Left colon (tissue), 2 donors: ENCODE measurements at places on chromosomes 12 and 14.
A peak's percentile ranks its signal among the peaks of the same experiment; 100 is the strongest.

- DNase-seq, result no peak
These were observed 22.2 kb downstream of the RTRAF start for GRCh38 chr14:52011523-52011922.

- DNase-seq, result no peak
These were observed 37.7 kb downstream of the DIP2B start for GRCh38 chr12:50542448-50542847.

GRCh38 chr12:55742719-55743405, at the start of gene GDF11:
Gene GDF11, plus strand, starts transcription at chr12:55743122. Its CDS starts 195 bp downstream, at chr12:55743317.
- DNase-seq, result peak; percentile 74

DNA sequence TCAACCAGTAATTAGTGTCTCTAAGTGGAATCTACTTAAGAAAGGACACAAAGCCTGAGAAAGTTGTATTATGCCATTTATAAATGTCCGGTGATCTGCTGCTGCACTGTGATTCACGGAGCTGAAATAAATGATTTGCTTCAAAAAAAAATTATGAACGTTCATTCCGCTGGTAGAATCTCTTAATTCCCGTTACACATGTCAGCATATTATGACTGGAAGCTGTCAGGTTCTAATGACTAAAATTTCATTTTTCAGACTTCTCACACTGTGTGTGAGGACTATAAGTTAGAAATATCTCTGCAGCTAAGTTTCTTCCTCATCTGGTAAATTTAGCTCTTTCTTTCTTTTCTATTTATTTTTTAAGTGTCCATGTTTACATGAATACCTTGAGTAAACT, 647.1 kb downstream of the VRK1 start:
- DNase-seq, result no peak

GRCh38 chr12:113469224-113469948, 2.3 kb downstream of the LHX5 start:
- no peak for DNase-seq

- DNase-seq, result no peak
These were observed 1.6 kb downstream of the PTGDR start for GRCh38 chr14:52269100-52269499.

GRCh38 chr12:11652351-11653040, 3.0 kb downstream of the ETV6 start:
- peak; percentile 47 for DNase-seq

GRCh38 chr12:26809611-26810285, 23.2 kb downstream of the ITPR2 start:
- no peak for DNase-seq

DNA sequence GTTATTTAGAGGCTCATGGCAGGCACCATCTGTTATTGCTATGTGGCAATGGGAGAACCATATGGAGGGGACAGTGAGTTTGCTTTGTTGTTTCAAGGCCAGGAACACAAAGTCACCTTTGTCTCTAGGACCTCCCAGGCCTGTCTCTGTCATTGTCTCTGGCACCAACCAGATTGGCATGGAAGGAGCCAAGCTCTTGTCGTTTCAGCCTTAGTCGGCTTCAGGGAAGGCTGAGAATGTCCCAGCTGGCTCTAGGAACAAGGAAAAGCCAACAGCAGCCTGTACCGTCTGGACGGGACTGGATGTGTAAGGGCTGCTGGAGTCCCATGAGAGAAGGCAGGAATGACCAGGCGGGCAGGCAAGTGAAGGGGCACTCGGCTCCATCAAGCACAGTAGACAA, 29.2 kb downstream of the RPH3A start:
- DNase-seq, result no peak

DNA sequence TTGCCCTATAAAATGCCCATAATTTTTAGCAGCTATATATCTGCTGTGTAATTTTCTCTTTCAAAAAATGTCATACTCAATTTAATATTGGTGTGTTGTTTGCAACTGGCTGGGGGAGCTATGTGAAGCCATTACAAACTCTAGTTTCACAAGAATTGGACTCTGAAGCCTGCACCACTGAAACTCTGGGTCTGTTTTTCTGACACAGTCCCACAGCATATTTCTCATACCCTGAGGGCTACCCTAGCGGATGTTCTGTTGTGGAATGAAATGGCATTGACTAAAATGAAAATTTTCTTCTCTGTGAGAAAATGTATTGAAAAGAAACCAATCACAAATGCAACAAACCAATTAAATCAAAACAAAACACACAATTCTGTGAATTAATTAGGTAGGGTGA, 284.6 kb upstream of the NPAS3 start:
- DNase-seq, result no peak

- DNase-seq, result no peak
These were observed 39.0 kb upstream of the HDAC7 start for GRCh38 chr12:47858511-47859266.

DNA sequence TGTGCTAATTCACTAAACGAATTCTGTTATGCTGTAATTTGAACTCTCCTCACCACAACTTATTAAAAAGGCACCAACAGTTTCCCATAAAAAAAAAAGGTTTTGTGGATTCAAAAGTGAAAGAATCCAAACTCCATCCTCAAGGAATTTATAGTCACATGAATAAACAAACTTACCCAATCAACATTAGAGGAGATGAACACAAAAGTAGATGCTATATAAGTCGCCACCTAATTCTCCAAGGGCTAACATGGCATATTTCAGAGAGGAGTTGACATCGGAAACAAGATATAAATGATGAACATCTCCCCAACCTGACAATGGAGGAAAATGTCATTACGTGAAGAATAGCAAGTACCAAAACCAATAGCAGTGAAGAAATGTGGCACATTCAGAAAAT, 265.5 kb upstream of the PRKD1 start:
- no peak for DNase-seq

DNA sequence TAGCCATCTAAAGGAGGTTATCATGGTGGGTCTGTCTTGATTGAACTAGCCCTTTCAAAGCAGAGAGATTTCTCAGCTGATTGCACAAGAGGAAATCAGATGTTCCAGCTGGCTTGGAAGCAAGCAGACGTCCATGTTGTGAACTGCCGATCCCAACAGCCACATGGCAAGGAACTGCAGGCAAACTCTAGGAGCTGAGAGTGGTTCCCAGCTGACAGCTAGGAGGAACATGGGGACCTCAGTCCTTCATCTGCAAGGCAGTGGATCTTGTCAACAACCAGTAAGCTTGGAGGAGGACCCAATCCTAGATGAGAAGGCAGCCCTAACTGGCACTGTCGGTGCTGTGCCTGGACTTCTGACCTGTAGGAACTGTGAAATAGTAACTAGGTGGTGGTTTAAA, 7.7 kb downstream of the ACVR1B start:
- peak; percentile 52 for DNase-seq

- no peak for DNase-seq
These were observed 10.1 kb upstream of the MANSC4 start for GRCh38 chr12:27790179-27790578.

DNA sequence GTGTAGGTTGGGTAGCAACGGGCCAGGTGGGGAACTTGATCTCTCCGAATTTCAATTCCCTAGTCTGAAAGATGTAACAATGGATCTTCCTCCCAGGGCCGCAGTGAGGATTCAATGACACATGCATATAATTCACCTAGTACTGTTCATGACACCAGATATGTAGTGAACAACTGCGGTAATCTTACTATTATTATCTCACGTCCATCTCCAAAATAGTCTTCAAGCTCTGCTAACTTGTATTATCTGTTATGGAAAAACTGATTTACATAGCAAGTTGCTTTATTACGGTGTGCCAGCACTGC, 26.4 kb downstream of the MOK start:
- no peak for DNase-seq

DNA sequence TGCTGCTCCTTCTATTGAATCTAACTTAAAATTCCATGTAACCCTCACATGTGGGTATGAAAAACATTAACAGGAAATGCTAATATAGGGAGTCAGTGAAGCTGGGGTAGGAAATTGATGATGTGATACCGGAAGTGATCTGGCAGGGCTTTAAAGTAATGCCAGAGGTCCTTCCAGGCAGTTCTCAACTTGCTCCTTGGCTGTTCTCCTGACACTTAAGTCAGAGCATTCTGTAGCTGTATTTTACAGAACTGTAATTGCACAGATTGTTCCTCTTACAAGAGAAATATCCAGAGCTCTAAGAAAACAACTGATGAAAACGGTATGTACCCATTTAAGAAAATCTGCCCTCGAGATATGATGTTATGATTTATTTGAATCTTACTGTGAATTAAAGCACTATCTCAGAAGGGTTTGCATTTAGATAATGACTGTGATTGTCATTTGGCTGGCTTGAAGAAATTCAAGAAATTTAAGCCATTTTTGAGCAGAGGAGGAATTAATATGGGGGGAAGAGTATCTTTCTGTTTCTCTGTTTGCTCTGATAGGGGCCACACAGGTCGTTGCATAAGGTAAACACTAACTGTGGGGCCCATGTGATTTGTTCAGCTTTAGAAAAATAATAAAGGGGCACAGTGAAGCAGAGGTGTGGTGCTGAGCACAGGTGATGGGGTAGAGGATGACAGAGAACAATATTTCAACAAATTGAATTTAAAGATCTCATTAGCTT, 88.4 kb downstream of the BBS10 start:
- no peak for DNase-seq

DNA sequence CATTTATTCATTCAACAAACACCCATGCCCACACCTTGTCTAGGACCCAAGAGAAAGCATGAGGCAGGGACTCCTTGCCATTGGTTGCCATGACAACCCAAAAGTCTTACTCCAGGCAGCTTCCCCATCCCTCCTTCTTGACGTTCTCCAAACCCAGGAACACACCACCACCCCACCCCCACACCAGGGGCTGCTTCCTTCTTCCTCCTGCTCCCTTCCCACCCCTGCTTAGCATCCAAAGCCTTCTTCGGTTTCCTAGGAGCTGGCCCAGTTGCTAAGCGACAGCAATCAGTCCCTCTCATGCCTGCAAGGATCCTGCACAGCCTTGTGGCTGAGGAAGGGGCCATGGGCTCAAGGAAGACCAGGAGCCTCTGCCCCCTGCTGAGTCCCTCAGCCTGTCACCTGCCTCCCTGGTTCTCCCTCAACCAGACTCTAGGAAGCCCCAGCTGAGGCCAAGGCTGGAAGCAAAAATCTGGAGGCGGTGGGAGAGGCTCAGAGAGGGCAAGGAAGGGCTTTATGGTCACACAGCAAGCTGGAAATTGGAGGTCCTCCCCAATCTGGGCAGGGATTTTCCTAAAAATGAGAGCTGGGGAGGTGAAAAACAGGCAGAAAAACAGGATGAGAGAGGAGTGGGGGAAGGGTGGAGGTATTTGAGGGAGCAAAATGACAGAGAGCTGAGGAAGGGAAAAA, 15.4 kb downstream of the RASAL1 start:
- no peak for DNase-seq

DNA sequence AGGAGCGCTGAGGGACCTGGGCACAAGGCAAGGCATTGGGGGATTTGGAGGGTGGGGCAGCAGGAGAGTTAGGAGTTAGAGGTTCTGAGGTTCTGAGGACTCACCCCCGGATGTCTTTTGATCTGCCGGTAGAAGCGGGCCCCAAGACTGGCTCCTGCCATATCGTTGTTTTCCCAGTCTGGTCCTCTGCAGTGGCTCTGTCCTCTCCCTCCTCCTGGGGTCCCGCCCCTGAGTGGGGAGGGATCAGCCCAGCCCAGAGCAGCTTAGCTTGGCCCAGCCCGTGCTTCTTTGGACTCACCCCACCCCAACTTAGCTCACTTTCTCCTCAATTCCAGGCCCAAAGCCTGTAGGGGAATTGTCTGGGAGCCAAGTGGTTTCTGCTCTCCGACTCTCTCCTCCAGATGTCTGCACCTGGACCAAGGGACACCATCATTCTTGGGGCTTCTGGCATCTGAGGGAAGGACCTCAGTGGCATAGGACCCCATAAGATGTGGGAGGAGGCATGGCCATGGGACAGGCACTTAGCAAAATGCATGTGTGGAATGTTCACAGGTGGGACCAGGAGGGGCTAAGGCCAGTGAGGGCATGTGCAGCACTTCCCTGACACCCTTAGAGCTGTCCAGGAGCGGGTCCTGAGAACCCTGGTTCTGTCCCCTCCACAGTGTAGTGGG, 7.5 kb downstream of the SHMT2 start:
- no peak for DNase-seq

DNA sequence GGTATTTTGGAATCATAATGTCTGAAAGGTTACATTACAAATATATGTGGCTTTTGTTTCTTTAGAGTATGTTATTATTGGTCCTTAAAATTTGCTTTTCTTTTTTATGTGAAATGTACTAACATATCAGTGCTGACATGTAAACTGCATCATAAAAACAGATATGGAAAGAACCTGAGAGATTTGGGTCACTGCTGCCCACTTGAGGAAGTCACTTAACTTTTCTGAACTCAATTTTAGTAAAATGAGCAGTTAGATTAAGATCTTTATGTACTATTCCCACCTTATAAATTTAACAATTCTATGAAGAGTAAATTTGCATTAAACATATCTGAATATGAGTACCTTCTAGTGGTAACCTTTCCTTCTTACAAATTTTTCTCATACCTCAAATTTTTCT, 7.5 kb downstream of the PTGR2 start:
- DNase-seq, result no peak

DNA sequence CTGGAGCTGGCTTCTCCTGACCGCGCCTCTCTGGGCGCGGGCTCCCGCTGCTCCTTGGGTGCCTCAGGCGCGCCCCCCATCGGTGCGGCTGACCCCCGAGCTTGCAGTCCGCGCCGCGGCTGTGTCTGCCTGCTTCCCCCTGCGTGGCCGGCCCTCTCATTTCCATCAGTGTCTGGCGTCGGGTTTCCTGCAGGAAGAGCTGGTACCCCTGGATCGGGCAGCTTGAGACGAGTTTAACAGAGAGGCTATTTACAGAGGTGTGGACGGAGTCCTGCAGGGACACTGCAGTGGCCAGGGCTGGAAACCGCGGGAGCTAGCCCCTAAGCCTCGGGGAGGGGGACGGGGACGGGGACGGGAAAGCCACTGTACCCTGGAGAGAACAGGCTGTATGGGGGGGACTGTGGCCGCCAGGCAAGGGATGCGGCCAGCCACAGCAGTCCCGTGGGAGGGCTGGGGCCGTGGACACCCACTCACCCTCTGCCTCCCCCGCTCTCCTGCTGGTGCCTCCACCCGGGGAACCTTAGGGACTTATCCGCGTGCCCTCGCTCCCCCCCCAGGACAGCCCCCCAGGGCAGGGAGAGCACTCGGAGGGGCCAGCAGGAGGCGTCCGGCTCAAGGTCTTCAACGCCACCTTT, 3.7 kb upstream of the CACNA2D4 start:
- DNase-seq, result peak; percentile 49

GRCh38 chr14:51041108-51041531, 53.8 kb downstream of the TRIM9 start:
- DNase-seq, result no peak

GRCh38 chr12:15318841-15319240, 3.5 kb upstream of the PTPRO start:
- no peak for DNase-seq

- no peak for DNase-seq
These were observed 623.2 kb downstream of the CCER1 start for GRCh38 chr12:90331821-90332220.

- no peak for DNase-seq
These were observed 47.6 kb upstream of the OVCH1 start for GRCh38 chr12:29545102-29545467.
